ENCODE measurements at places on chromosomes 3 and 15.

GRCh38 chr3:64299206-64299605 lies 73.9 kb upstream of the PRICKLE2 start:
- no peak for DNase-seq

DNA sequence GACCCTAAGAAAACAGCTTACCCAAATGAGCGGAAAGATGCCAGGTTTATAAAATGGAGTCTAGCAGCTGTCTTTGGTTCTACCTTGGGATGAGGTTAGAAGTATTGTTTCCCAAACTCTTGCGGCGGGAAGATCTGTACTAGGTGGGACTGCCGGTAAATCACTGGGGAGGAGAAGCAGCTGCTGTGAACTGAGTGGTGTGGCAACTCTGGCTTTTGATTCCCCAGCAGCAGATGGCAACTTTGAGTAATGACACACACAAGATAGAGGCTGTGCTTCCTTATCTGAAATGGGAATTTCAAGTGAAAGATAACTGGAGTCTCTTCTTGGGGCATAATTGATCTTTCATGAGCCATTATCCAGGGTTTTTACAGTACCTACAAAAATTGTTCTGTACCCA lies 184.9 kb downstream of the ATG7 start:
- DNase-seq: no peak

DNA sequence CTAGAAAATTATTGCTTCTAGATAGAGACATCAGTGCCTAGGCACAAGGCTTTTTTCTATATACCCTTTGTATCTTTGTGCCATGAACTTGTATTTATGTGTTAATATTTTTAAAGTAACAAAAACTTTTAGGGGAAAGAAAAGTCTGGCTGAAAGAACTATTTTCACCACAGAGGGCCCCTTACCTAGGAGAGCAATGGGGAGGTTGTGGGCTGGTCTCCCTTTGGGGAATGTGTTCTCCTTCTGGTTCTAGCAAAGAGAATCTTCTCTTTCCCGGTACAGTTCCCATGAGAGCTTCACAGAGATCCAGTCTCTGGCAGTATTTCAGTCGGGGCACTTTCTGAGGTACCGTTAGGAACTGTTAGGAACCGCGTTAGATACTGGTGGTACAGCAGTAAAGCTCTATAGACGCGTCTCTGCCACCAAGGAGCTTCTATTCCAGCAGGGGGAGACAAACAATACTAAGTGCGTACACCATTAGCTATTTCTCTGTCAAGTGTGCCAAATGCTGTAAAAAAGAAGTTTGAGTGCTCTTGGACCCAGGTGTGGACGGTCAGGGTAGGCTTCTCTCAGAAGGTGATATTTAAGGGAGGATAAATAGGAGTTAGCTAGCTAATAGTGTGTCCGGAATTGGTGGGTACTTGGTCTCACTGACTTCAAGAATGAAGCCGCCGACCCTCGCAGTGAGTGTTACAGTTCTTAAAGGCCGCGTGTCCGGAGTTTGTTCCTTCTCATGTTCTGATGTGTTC lies 4.6 kb upstream of the EPB42 start:
- DNase-seq: no peak

GRCh38 chr3:184543843-184544512 lies 17.6 kb upstream of the EPHB3 start:
- DNase-seq: peak; percentile 38

DNA sequence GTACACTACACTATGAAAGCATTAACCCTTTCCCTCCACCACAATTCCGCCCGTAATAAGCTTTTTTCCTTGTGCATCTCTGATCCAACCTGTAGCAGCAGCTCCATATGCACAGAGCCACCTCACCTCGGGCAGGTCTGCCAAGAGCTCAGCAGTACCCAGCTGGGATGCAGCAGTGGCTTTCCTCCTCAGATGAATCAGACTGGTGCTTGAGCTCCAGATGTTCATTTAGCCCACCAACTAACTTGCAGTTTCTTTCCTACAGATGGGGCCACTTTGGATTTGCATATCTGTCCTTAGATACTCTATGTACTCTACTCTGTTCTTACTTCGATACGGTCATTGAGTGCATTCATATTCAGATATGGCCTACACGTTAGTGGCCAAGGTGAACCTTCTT lies 14.8 kb upstream of the FSIP1 start:
- DNase-seq: no peak

- no peak for DNase-seq
Observed at GRCh38 chr3:49996016-49996415, 56.1 kb downstream of the RBM6 start.

DNA sequence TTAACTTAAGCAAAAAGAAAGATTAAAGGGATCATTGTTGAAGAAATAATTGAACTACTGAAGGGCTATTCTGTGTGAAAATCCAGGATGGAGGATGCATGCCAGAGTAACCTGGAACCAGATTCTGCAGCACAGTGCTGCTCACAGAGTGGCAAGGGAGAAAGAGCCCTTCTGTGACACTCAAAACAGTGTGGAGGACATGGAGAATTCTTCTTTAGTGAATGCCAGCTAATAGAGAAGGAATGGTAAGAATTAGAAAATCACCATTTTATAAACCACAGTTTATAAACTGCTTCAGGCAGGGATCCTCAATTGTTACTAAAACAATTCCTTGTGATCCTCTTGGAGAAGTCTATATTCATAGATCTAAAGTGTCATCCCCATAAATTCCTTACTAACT lies 70.4 kb upstream of the ARHGEF26 start:
- no peak for DNase-seq

DNA sequence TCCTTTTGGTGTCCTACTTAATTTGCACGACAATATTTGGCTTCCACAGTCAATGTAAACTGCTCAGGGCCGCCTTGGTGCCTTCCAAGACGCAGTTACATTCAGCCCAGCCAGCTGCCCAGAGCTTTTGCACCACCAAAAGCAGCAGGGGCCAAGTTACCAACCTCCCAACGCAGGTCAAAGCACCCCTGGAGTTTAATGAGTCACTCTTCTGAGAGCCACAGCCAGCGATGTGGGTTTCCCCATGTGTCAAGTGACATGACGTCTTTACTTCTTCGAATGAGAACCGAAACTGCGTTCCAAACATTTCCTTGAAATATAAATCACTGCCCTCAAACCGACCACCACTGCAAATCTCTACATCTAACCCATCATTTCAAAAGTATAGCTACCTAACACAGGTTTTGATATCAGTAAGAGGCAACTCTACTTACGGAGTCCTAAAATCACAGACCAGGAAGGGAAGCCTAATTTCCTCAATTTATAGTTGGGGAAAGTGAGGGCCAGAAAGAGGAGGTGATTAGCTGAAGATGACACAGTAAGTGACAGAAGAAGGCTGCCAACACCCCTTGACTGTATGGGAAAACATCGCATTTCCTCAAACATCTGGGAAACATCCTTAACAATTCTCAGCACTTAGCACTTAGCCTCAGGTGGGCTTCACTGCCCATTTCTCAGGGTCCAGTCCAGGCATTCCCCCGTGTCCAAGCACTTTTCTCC lies 24.5 kb downstream of the MB21D2 start:
- DNase-seq: no peak

GRCh38 chr3:32474201-32474600 lies 28.5 kb downstream of the CMTM6 start:
- DNase-seq: no peak

DNA sequence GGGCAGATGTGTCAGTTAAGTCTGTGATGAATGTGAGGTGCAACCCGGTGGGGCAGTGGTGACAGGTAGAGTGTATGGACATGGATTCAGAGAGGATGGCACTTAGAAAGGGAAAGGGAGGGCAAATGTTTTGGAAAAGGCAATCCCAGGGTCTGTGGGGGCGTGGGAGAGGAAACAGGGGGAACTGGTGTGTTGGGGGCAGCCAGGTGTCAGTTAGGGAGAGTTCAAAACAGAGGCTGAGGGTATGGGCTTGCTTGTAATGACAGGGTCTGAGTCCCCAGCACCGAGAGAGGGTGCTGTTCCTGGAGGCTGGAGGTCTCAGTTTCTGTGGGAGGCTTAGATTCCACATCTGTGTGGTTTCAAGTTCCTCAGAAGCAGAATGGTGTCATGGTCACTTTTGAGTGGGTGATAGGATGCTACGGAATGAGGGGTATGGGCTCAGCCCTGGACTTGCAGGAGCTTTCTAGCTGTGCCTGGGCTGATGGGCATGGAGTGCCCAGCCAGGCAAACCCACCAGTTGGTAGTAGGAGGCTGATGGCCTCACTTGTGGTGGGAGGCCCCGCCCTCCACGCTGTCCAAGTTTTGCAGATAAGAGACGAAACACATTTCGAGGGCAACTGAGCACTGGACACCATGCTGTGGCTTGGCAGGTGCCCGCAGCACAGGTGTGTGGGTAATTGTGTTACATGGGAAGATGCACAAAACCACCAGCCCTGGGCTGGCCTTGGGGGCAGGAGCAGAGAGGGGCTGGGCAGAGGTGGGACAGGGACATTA lies 209.4 kb downstream of the RPLP1 start:
- DNase-seq: no peak

DNA sequence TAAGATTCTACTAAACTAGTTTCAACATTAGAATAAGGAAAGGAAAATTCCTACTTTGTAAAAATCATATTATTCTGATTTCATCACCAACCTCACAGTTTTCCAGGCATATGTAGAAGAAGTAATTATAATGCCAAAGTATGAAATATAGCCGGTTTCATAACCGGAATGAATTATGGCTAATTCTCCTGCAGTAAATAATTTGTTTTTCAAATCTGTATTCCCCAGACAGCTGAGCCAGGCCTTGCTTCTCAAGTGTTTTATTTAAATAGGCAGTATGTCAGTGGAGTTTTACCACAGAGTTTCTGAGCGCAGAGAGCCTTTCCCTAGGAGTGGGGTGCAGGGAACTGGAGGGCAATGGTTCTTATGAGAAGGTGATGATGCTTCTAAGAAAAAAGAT lies 8.7 kb upstream of the CPA3 start:
- no peak for DNase-seq

DNA sequence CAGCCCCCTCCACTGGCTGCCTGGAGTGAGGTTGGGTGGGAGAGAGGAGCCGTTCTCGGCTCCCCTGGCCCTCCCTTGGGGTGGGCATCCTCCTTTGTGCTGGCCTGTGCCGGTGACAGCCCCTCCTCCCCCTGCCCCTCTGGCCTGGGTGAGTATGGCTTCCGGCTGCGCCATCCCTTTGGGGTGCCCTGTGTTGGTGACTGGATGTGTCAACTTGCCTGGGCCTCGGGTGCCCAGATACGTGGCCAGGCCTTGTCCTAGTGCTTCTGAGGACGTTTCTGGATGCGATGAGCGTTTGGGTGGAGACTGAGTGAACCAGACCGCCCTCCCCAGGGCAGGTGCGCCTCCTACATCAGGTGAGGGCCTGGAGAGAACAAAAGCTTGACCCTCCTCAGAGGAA lies 59.7 kb downstream of the PLXNA1 start:
- no peak for DNase-seq

- DNase-seq: no peak
Observed at GRCh38 chr15:100947760-100948429, 28.7 kb downstream of the LRRK1 start.

DNA sequence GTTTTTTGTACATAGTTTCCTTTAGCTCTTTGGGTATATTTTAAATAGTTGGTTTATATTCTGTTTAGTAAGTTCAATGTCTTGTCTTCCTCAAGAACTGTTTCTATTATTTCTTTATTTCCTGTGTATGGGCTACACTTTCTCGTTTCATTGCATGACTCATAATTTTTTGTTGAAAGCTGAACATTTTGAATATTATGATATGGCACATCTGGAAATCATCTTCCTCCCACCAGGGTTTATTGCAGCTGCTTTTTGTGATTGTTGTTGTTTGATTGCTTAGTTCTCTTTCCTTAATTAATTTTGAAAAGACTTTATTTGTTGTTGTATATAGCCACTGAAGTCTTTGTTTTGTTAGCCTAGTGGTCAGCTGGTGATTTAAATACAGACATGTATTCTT lies 43.8 kb downstream of the LSM3 start:
- no peak for DNase-seq

DNA sequence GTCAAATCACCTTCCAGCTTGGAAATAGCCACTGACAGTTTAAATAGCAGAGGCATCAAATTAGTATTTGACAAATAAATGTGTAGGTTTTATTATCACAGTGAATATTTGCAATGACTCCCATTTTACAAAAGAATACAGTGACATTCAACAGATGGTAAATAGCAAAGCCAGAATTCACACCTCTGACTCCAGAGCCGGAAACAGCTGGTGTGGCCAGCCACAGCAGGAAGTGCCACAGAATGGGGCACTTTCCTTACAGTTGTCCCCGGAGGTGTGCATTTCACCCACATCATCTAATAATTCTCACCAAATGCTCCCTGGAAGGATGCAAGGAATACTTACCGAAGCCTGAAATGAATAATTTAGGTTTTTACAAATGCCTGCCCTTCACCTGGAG lies 295.7 kb upstream of the WNT5A start:
- no peak for DNase-seq

GRCh38 chr3:37163262-37164015 lies 10.9 kb downstream of the LRRFIP2 start:
- DNase-seq: no peak

DNA sequence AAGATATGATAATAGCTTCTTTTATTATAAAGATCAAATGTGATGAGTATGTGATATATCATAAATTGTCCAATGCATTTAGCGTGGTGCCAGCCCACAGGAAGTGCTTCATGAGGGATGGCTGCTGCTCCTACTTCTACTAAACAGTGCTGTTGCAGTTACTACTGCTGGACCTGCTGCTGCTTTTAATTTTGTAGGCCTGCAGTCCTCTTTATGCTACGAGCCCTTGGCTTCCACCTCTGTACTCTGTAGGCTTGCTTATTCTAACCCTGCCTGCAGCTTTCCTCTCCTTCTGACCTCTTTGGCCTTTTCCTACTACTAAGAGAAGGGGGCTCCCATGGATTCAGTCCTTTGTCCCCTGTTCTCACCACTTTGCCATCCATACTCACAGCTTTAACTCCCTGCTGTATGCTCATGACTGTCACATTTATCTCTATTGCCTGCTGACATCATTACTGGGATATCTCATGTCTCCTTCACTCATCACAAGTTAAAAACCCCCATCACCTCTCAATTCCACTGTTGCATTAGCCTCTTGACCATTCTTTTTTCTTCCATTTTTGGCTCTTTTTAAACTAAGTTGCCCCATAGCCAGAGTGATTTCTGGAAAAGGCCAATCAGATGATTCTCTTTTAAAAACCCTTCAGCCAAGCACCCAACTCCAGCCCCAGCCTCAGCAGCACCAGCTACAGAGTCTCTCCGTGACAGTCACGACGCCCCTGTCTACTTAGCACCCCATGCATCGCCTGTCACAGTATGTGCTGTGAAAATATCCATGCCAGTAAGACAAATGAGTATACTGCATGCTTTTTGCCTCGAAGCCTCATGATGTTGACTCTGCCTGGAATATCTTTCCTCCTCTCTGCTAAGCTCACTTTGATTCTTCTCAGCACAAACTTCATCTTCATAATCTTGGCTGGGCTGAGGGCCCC lies 56.3 kb downstream of the PLCL2 start:
- DNase-seq: no peak

GRCh38 chr3:29141197-29141917 lies 139.5 kb upstream of the RBMS3 start:
- no peak for DNase-seq

- no peak for DNase-seq
Observed at GRCh38 chr3:14505001-14505802, 34.9 kb downstream of the GRIP2 start.

GRCh38 chr3:113534365-113534764 lies 2.0 kb downstream of the SIDT1 start:
- no peak for DNase-seq
